Smooth muscle cell of the umbilical artery (primary cell): ENCODE measurements at places on chromosomes 6 and 20. TPM values are rescaled to one million over a fixed set of nuclear protein-coding genes. Genes with fewer than 3 reads are reported as not detected.

OR2J3 gene
- not detected in 2 replicates for total RNA-seq

KCNB1 gene
- not detected in 2 replicates for total RNA-seq

DEFB132 gene
- total RNA-seq, result not detected in 2 replicates

SCUBE3 gene
- total RNA-seq, result 4.2 and 5.0 TPM in 2 replicates

TCF19 gene
- total RNA-seq, result 1.5 and 8.6 TPM in 2 replicates

DDO gene
- under 0.01 and 0.23 TPM in 2 replicates for total RNA-seq

KCNQ2 gene
- not detected in 2 replicates for total RNA-seq

STMN3 gene
- 2.7 and 6.7 TPM in 2 replicates for total RNA-seq

MLIP gene
- total RNA-seq, result not detected in 2 replicates

CDSN gene
- total RNA-seq, result not detected in 2 replicates

SNAI1 gene
- total RNA-seq, result 0.30 and 0.69 TPM in 2 replicates

POPDC3 gene
- 13.7 and 17.0 TPM in 2 replicates for total RNA-seq

SLC23A2 gene
- total RNA-seq, result 13.7 and 17.6 TPM in 2 replicates

CYP24A1 gene
- 0.32 TPM in 1 of 2 replicates, not detected in the other for total RNA-seq

PDRG1 gene
- 2.4 and 3.5 TPM in 2 replicates for total RNA-seq

LY6G6D gene
- total RNA-seq, result not detected in 2 replicates

GABRR2 gene
- total RNA-seq, result under 0.01 and 0.18 TPM in 2 replicates

ARHGAP40 gene
- not detected in 2 replicates for total RNA-seq

EDN1 gene
- 1.8 and 2.8 TPM in 2 replicates for total RNA-seq

PRSS16 gene
- total RNA-seq, result 0.18 TPM in 1 of 2 replicates, not detected in the other

POFUT1 gene
- total RNA-seq, result 66.8 and 74.7 TPM in 2 replicates

HSPA12B gene
- under 0.01 TPM in 1 of 2 replicates, not detected in the other for total RNA-seq
